ENCODE measurements at places on chromosomes 2 and 18. TPM values are rescaled to one million over a fixed set of nuclear protein-coding genes. Genes with fewer than 3 reads are reported as not detected.

DNA sequence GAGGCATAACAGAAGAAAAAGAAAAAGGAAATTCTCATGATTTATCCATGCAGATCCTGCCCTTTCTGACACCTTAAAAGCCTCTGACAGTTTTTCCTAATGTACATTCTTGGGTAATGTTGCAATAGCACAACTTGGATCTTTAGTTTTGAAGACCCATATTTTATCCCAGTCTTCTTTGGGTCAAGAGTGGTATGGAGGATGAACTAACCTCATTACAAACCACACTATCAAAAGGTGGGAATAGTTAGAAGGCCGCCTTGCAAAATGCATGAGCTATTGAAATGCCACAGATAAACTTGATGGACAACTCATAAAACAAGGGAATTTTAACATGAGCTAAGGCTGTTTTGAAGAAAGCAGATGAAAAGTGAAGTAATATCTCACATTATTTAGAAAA lies 1479.8 kb upstream of the ACVR2A start:
- no peak for DNase-seq

DNA sequence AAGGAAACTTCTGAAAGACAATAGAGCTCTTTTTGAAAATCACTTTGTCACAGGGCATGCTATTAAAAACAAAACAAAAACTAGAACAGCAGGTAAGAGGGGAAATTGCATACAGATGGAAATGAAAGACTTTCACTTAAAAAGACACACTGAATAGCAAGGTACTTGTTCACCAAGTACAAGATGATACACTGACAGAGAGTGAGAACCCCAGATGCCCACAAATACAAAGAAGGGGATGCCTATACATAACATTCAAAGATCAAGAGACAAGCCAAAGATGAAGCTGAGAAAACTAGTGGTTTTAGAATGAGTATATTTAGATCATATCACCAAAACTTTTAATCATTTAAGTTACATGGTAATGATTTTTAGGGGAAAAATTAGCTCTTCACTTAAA lies 60.7 kb downstream of the ASXL2 start:
- DNase-seq, result no peak

DNA sequence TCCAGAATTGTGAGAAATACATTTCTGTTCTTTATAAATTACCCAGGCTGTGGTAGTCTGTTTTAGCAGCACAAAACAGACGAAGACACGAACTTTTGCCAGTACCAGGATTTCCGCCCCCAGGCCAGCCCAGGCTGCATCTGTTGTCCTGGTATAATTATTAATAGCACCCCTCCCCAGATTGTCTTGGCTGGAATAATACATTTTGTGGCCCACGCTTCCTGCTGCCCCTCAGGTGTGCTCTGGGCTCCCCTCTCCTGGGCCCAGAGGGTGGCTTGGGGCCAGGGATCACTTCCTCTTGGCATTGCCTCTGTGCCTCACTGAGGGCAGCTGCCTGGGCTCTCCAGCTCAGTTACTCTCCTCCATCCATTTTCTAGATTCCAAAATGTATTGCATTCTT lies 102.1 kb upstream of the HS6ST1 start:
- no peak for DNase-seq

GRCh38 chr2:199144036-199144435 lies 313.7 kb downstream of the SATB2 start:
- no peak for DNase-seq

The DES gene
- total RNA-seq, result not detected

The AFTPH gene
- 26.3 TPM for total RNA-seq

Measured in neural progenitor cell (in vitro differentiated cells).